Left forelimb (tissue), 1 donor: ENCODE measurements at places on chromosomes 5 and 9.
A peak's percentile ranks its signal among the peaks of the same experiment; 100 is the strongest.

DNA sequence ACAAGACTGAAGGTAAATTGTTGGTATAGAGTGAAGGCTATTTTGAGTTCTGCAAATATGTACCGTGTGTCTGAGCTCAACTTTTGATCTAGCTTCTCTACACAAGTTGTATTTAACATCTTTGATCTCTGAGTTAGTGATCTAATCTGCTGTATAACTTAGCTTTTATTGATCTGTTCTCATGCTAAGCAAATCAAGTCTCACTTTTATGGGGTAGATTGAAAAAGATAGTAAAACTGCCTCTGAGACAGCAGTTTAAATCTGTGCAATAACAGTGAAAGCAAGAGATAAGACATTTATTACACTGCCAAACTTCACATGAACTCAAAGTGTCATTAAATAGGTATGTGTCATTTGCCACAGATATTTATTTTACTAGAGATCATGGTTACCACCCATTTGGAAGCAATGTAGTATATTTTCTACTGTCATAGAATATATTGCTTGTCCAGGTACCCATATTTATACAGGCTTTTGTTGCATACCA, 477.3 kb downstream of the ISL1 start:
- no peak for DNase-seq

GRCh38 chr5:93599001-93599379, 16.0 kb downstream of the NR2F1 start:
- DNase-seq, result no peak

- no peak for DNase-seq
Measured at GRCh38 chr5:72301557-72301956, 18.5 kb downstream of the MRPS27 start.

GRCh38 chr5:169913479-169913878, 66.8 kb downstream of the INSYN2B start:
- DNase-seq, result no peak

DNA sequence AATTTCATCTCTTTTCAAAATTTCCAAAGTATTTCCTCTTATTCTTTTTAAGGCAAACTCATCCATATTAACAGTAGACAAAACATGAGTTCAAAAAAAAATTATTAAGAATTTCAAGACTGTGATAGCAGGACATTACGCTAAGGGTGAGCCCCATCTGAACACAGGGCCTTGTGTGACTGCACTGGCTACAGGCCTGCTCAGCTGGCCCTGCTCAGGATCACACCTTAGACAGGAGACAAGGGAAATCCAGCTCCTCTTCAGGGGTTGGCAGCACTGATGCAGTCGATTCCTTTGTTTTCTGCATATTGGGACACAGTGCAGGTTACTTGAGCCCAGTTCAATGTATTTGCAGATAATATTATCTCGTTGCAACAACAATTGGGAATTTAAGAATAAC, 444.7 kb downstream of the PLK2 start:
- no peak for DNase-seq

DNA sequence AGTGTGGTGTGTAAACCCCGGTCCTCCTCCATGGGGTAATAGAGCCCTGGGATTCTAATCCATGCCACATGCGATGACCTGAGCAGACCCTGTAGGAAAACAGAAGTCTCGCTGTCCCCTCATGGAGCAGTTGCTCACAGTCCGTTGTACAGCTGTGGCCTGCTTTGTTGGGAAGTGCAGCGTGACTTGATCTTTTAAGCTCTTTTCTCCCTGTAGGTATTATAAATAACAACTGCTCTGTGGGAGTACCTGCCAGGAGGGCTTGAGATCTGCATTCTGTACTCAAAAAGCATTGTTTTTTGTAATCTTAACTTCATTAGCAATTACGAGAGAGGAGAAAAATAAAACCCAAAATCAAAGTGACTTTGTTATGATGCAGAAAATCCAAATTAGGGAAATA, 17.3 kb downstream of the MEGF10 start:
- DNase-seq, result no peak

GRCh38 chr9:128689293-128689774, 312 bp downstream of the SET start:
- peak; percentile 82 for DNase-seq

GRCh38 chr5:163094492-163095180, 342.8 kb upstream of the CCNG1 start:
- no peak for DNase-seq

DNA sequence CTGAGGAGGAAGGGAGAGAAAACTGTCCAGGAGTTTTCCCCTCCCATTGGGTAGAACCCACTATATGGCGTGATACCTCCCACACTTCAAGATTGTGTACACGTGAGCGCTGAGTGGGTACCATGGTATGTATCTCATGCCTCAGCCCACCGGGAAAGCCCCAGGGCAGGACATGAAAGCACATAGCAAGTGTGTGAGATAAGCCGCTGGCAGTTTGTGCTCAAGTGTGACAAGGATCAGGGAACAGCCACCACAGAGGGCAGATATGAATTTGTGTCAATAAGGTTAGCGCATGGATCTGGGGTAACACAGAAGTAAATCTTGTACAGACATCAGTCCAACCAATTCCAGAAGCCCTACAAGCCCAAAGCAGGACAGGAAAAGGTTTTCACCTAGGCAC, 42.6 kb upstream of the NAA35 start:
- no peak for DNase-seq

- no peak for DNase-seq
Measured at GRCh38 chr9:38404314-38404713, 11.8 kb downstream of the ALDH1B1 start.

DNA sequence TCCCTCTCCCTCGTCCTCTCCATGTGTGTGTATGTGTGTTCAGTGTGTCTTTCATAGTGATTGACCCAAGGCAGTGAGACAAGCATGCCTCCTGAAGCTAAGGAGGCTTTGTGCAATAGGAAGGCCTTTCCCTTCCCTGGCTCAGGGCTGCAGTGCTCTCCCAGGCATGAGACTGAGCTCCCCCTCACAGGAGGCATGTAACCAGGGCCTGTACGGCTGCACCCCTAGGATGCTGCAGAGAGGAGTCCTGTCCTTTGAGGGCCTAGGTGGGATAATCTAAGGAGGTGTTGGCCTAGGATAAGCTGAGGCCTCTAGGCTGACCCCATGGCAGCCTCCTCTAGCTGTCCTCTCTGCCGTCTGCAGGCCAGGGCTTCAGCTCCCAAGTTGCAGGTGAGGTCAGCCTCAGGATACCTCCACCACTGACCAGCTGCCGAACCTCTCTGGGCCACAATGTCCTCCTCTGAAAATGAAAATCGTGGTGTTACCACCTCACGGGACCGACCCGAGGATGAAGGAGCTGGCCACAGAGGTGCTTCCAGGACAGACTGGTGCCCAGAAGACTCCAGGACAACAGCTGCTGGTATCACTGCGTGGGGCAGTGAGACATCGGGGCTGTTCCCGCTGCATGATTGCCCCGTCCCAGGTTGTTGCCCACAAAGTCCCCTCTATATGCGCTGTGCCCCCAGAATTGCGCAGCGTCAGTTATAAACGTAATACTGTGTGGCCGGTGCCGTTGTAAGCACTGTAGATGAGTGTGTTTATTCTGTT, 129.6 kb downstream of the BARX1 start:
- no peak for DNase-seq

DNA sequence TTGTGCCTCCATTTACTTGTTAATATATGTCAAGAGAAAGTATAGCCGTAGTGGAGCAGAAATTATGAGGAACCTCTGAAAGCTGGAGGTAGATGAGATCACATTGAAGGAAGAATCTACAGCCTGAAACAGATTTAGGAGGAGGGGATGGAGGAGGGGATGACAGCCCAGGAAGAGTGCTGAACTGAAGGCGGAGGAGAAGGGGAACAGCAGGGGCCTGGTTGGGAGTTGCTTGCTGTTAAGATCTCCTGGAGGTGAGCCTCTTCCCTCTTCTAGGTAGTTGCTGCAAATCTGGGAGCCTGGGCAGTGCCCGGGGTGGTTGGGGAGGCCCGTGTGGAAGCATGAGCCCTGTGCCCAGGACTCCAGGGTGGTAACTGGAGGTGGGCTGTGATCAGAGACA, 111.8 kb upstream of the SEMA6A start:
- no peak for DNase-seq

DNA sequence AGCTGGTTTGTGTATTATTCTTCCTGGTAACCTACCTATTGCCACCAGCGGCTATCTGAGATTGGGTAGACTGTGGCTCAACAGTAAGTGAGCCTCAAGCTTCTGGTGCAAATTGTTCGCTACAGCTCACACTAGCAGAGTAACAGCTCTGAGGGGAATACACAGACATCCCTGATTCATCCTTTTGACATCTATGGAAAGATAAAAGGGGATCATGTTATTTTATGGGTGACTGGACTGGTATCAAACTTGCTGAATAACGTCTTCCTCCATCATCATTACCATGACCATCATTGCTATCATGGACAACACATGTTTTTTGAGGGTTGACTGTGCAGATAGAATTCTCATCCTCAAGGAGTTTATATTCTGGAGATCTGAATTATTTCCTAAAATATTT, 129.6 kb downstream of the PIK3R1 start:
- DNase-seq, result no peak

- no peak for DNase-seq
Measured at GRCh38 chr5:111478266-111478665, 34.1 kb downstream of the STARD4 start.
